B cell (primary cell): ENCODE measurements at places on chromosomes 3 and 15.
A peak's percentile ranks its signal among the peaks of the same experiment; 100 is the strongest.

GRCh38 chr3:196207833-196208607 is 3.2 kb downstream of the ZDHHC19 start:
- peak; percentile 74 for DNase-seq

GRCh38 chr3:69174871-69175737 is 52.7 kb upstream of the LMOD3 start:
- no peak for DNase-seq

DNA sequence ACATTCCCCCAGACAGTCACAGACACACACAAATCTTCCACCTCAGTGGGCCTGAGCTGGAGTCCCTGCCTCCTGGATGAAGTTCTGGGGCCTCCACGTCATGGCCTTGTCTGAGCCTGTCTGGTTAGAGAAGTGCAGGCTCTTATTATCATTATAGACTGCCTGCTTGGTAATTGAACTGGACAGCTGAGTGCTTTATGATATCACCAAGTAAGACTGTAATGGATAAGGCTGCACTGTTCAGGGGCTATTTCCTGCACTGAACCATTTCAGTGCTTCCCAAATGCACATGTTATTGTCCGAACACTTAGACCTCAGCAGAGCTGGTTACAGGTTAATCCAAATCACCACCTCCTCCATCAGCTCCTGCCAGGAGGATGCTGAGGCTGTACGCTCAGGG is 8.7 kb upstream of the ST6GAL1 start:
- DNase-seq, result no peak

DNA sequence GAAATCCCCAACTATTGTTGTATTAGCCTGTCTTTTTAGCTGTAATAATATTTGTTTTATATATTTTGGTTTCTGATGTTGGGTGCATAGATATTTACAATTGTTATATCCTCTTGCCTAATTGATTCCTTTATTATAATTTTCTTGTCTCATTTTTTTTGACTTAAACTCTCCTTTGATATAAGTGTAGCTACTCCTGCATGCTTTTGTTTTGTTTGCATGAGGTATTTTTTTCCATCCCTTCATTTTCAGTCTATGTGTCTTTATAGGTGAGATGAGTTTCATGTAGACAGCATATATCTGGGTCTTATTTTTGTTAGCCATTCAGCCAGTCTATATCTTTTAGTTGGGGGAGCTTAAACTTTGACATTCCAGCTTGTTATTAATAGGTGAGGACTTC is 37.4 kb downstream of the FAIM start:
- DNase-seq, result no peak

DNA sequence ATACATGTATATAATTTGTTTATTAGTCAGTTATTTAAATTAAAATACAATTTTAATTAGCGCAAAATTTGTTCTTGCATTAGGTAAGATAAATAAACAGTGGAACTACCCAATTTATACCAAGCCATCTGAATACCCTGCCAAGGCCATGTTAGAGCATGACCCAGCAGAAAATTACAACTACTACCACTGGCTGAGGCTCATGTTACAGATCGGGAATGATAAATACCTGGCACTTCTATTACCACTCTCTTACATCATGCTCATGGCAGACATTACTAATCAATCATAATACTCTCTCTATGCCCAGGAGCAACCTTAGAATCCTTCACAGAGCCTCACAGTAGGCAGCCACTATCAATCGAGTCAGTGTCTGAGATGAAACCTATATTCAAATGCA is 21.2 kb upstream of the LMOD3 start:
- no peak for DNase-seq

DNA sequence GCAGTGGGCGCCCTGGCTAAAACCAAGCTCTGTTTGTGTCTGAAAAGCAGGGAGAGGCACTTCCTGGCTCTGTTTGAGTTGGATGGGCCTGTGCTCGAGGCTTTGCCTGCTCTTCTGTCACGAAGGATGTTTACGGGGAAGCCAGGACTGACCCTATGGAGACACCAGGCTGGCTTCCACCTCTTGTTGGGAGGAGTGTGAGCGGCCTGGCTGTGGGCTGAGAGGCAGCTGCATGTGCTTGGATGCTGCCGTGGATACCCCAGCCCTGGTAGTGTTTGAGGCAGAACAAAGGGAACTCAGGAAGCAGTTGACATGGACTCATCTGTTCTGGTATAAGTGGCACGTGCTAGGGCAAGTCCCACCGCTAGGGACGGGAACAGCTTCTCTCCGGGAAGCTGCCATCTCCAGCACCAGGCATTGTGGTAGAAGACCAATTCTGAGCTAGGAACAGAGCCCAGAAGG is 17.6 kb upstream of the SLC41A3 start:
- no peak for DNase-seq

DNA sequence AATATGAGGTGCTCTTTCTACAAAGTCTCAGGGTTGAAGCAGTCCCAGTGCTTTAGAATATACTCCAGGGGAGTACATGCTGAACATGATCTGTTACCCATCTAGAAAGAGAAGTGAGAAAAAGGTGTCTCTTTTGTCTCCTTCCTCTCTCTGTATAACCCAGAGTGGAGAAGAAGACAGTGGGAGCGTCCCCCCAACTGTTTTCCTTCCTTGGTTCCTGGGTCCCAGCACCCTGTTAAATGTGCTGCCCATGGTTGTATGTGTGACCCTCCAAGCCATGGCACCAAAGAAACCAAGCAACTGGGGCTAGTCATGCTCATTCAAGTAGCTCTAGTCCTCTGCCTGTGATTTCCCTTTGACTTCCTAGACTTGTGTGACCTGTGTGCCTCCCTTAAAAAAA is 683.7 kb downstream of the TBL1XR1 start:
- peak; percentile 18 for DNase-seq

- peak; percentile 32 for DNase-seq
Observed at GRCh38 chr3:20038699-20039465, 1.4 kb upstream of the KAT2B start.

DNA sequence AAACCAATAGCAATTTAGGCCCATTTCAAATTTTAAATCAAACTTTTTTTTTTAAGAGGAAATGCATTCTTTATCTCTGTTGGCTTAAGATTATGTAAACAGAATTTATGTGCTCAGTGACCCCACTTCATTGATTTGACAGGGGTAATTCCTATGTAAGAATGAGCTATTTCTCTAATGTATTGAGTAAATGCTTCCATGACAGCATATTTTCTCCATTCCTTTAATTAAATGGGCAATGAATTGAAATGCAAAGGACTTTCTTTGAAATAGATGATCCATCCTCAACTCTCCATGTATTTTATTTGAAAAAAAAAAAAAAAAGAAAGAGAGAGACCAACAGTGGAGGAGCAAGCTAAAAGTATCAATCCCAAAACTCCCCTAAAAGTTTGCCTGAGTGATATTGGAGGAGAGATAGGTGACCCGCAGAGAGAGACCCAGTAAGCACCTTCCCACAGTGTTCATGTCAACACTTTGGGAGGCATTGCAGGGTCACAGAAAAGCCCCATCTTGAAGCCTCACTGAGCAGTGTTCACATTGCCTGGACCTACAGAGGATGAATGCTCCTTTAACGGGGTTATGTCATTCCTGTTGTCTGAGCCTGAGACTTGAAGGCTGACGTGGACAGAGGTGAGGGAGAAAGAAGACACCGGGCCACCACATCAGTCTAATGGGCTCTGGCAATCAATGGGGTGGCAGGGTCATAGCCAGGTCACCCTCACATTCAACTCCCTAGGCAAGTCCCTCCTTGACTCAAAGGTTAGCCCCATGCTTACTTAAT is 176.0 kb downstream of the SHOX2 start:
- DNase-seq, result no peak

DNA sequence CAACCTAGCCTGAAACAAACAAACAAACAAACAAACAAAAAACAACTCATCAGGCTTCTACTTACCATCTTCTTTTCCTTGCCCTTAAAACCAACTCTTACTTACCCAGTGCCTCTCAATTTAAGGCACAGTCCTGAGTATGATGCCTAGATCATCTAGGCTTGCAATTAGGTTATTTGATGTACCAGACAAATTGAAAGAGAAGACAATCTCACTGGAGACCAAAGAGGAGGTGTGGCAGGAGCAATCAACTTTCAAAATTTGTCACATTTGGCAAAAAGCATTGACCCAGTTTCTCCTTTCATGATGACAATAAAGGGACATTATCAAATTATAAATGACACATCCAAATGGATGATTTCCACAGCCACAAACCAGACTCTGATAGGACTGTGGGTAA is 36.0 kb downstream of the AAGAB start:
- DNase-seq, result no peak

- DNase-seq, result no peak
Observed at GRCh38 chr3:55519019-55519418, 31.9 kb upstream of the WNT5A start.

GRCh38 chr15:75455424-75455981 is 4.0 kb upstream of the SIN3A start:
- DNase-seq, result peak; percentile 91

GRCh38 chr3:85835857-85836440 is 877.2 kb downstream of the CADM2 start:
- DNase-seq, result no peak

DNA sequence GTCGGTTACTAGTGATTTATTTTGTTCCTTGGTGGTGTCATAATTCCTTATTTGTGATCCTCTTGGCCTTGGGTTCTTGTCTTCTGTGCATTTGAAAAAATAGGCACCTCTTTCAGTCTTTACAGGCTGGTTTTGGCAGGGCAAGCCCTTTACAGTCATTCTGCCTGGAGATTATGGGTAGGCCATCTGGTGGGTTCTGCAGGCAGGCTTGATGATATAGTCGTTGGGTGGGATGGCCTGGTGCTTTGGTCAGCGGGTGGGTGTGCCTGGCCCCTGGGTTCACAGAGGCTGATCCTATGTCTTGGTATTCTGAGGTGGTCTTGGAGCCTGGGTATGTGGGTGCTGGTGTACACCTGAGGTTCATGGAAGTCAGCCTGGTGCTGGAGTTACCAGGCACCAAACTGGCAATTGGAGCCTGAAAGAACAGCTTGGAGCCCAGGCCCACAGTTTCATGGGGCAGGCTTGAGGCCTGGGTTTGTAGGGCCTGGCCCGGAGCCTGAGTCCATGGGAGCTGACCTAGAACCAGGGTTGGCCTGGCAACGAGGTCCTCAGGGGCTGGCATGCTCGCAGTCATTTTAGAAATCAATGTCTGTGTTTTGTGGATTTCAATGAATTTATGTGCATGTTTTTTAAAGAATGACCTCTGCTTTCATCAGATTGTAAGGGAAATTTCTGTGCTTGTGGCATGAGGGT is 63.3 kb downstream of the DOCK3 start:
- no peak for DNase-seq

- no peak for DNase-seq
Observed at GRCh38 chr3:36744763-36745162, 19.6 kb downstream of the DCLK3 start.

DNA sequence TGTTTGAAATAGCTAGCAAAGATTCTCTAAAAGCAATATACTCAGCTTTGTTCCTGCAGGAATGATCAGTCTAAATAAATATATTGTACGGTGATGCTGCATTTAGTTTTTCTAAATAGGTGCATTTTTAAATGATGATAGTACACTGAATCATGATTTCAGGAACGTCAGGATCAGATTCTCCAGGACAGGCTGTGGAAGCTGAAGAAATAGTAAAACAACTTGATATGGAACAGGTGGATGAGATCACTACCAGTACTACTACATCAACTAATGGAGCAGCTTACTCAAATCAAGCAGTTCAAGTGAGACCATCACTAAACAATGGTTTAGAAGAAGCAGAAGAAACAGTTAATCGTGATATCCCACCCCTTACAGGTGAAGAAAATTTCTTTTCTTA is 46.3 kb upstream of the EIF3J start:
- no peak for DNase-seq

DNA sequence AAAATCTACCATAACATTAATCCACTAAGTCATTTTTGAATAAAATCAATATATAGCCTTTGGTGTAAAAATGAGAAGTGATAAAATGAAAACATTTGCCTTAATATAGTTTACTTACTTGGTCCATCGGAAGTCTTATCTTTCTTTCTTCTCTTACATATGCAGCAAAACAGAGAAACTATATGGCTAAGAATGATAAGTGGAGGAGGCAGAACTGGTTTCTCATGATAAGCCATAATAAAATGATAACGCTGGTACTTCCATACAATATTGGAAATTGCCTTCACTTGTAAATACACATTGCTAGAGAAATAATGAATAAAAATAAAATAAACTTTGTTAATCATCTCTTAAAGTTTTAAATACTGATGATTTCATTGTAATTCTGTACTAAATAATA is 47.8 kb upstream of the USP50 start:
- no peak for DNase-seq

DNA sequence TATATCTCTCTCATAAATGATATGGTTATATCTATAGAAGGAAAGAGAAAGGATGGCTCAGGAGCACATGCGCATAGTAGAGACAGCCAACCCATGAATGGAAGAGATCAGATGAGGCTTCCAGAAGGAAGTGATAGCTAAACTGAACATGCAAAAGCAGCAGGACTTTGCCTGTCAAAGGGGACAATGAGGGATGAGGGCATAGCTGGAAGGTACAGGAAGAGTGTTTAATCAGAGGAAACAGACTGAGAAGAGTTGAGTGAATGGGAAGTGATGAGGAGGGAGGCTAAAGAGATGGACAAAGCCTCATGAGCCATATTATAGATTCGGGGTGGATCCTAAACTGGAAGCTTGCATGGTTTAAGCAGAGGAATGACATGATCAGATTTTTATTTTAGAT is 26.5 kb upstream of the VEPH1 start:
- no peak for DNase-seq

DNA sequence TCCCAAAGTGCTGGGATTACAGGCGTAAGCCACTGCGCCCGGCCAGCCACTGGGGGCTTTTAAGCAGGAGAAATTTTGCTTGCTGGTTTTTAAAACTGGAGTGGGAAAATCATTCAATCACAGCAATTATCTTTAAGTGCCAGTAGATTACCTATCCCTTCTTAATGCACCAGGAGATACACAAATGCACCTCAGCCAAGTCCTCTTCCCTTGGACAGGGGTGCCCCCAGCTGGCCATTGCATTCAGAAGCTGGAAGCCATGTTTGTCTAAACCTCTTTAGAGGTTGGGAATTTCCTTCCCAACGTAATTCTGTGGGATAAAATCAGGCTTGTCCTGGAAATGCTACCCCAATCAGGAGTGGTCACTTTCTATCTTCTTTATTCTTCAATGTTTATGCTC is 26.6 kb downstream of the MIX23 start:
- DNase-seq, result peak; percentile 20

DNA sequence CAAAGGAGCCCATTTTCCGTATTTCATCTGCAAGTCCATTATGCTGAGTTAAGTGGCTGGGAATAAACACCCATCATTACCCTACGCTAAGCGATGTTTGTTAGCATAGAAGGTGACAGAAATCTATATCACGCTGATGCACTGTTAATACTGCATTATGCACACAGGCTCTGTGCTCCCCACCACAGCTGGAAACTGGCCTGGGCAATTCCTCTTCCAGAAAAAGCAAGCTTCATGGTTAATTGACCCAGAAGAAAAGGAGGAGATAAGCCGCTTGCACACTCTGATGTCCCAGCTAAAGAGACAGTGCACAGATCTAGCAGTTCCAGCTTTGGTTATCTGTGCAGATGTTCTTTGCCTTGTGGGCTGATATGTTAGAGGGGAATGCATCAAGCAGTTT is 232.6 kb downstream of the NTRK3 start:
- DNase-seq, result no peak

DNA sequence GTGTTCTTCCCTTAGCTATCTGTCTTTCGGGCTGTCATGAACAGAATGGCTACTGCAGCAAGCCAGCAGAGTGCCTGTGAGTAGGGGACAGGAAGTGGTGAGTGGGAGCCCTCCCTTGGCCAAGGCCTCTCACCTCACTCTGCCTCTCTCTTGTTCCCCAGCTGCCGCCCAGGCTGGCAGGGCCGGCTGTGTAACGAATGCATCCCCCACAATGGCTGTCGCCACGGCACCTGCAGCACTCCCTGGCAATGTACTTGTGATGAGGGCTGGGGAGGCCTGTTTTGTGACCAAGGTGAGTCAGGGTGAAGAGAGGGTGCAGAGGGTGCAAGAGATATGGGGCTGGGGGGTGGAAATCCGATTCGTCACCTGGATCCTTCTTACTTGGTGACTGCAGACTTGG is 3.0 kb downstream of the DLL4 start:
- DNase-seq, result no peak
